ENCODE measurements at places on chromosomes 3 and 15. TPM values are rescaled to one million over a fixed set of nuclear protein-coding genes. Genes with fewer than 3 reads are reported as not detected.

DNA sequence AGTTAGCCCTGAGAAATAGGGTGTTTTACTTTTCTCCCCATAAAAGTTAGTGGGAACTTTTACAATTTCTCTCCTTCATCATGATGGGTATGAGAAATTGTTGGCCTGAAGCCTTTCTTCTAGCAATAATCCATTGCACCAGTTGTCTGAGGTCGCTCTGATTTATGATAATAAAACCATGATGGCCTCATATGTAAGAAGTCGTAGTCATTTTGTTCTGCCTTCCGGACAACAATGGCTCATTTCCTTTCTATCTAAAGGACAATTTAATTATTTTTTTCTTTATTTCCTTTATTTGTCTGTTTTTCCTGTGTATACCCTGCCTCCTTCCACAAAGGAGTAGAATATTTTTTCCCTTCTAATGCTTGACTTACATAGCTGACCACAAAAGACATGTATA, 31.6 kb upstream of the GNB4 start:
- DNase-seq: no peak

GRCh38 chr3:28139288-28139687, 102.1 kb upstream of the CMC1 start:
- no peak for DNase-seq

- no peak for DNase-seq
These were observed 194.0 kb downstream of the SSR3 start for GRCh38 chr3:156360963-156361362.

- no peak for DNase-seq
These were observed 31.6 kb downstream of the ZDHHC19 start for GRCh38 chr3:196179380-196180308.

DNA sequence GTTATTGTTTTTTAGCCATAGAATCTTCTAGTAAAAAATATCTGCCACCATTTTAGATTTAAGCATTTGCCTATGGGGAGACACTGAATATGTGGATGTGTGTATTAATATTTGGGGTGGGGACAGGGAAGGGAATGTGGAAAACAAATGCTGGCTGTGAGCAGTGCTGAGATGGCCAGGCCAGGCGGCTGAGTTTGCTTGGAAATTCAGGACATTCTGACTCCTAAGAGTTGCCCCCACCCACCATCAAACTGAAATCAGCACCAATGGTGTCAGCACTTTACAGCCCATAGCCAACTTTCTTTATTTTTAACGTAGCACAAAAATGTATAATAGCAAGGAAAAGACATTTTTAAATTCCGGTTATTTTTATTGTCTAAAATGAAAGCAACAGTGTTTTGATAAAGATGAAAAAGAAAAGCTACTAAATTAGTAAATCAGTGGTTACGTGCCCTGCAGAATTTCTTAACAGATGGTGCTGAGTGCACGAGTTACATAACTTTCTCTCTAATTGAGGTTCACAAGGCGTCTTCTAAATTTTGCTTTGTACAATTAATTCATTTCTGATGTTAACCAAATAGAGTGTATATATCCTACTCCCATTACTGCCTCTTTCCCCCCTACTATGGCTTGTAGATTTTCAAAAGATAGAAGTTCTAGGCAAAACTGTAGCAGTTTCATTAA, 34.0 kb downstream of the B3GALNT1 start:
- no peak for DNase-seq

- DNase-seq: no peak
These were observed 23.5 kb upstream of the ZNF639 start for GRCh38 chr3:179299316-179299715.

DNA sequence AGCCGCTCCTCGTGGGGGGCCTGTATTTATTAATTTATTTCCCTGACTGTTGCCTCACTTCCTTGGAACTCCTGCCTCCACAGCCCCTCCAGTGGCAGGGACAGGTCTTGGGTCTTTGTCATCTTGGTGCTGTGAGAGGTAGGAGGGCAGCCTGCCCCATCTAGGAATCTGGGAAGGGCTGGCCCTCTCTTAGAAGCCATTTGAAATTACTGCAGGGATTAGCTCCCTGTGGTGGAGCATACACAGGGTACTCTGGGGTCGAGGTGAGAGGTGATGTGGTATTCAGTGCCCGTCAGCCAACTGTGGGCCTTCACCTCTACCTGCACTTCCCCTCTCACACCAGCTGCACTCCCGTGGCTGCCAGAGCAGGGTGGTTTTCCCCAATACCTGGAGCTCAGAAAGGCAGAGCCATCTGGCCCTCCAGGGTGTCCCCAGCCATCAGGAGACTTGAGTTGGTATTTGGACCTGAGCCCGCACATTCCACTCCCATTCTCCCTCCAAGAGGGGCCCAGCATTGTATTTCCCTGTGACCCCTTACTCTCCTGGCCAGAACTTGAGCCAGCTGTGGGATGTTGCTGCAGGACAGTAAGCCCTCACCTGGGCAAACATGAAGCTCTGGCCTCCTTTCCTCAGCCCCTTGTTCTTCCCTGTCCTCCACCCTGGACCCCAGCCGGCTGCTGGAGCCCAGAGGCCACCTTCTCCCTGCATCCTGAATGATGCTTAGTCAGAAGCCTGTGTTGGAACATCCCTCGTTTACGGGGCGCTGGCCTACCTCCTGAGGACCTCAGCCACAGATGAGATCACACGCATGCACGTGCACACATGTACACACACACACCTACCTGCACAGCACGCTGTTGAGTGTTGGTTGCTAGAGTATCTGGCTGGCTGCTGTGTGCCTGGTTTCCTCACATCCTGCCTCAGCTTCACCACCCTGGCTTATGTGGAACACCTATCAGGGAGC, 2.0 kb upstream of the JMJD7 start:
- no peak for DNase-seq

The ZNF80 gene
- 0.17 TPM for total RNA-seq

The ROPN1 gene
- total RNA-seq: not detected

All from mucosa of gallbladder (tissue), 1 donor.